ENCODE measurements at places on chromosomes 4 and X.
A peak's percentile ranks its signal among the peaks of the same experiment; 100 is the strongest.

DNA sequence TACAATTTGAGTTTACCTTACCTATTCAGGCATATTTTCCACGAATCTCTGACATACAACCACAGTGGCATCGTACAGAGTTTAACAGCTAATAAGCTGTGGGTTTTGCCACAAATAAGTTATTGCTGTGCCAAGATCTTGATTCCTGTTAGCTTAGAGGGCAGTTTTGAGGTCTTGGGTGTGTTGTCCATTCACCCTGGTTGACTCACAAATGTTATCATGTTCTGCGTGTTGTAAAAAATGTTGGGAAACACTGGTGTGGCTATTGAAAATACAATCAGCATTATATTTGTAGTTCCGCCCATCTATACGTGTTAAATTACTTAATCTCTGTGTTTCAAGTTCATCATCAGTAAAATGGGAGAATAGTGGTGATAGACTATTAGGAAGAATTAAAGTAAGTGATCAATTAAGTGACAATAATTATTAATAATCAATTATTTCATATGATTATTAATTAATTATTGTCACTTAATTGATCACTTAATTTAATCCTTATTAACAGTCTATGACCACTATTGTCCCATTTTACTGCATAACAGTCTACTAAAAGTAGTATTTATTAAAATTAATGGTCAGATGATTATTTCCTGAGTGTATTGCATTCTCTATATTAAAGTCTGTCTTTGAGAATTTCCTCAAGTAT is 96.3 kb downstream of the TMA16 start:
- no peak for DNase-seq

- DNase-seq: no peak
Measured at GRCh38 chr4:74317616-74318246, 9.5 kb downstream of the EPGN start.

DNA sequence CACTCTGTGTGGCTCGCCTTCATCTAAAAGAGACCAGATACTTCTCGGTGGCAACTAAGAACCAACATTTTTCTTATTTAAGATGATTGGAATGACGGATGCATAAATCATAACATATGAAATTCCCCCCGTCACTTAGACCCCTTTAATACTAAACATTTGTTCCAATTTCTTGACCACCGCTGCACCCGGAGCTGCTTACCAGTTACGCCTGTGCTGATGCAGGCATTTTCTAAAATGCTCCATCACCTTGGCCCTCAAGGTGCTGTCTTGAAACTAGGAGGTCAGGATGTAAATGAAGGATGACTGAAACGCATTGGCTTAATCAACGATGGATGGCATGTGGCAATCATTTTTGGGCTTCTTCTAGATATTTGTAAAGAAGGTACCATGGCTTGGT is 130.0 kb downstream of the CPZ start:
- DNase-seq: no peak

GRCh38 chr4:20426028-20426427 is 174.3 kb downstream of the SLIT2 start:
- DNase-seq: no peak

- no peak for DNase-seq
Measured at GRCh38 chrX:11533199-11533651, 132.5 kb downstream of the ARHGAP6 start.

GRCh38 chrX:153773741-153774575 is 6.9 kb upstream of the SRPK3 start:
- DNase-seq: no peak

- DNase-seq: no peak
Measured at GRCh38 chr4:185637163-185637875, 102.0 kb upstream of the PDLIM3 start.

- DNase-seq: no peak
Measured at GRCh38 chrX:11640089-11640488, 25.6 kb downstream of the ARHGAP6 start.

DNA sequence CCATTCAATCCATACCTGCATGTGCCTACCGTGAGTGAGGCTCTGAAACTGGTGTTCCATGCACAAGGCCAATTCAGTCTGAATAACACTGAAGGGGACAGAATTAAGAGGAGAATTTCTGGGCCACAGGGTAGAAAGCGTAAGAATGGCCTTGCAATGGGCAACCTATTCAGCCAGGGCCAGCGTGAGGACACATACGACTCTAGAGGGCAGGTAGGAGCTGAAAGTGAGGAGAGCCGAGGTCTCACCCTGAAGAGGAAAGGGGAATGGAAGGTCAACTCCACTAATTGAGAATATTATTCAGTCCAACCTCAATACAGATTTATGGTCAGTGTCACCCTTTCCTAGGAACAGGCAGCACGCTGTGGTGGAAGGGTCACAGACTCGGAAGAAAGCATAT is 202.2 kb downstream of the TRIML1 start:
- DNase-seq: no peak

DNA sequence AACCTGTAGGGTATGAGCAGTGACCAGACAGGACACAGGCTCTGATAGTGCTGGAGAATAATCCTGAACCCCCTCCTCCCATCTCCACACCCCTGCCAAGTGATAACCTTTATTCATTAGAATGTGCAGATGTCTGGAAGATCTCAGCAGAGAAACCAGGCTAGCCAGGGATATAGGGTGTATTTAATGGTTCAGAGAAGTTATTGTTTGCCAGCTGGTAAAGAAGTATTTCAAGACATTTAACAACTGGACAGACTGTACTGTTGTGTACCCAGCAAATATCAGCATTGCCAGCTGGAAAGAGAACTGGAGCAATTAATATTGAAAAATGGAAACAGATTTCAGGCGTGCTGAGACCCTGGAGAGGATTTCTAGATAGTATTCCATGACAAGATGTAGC is 94.5 kb downstream of the RASGEF1B start:
- DNase-seq: no peak

DNA sequence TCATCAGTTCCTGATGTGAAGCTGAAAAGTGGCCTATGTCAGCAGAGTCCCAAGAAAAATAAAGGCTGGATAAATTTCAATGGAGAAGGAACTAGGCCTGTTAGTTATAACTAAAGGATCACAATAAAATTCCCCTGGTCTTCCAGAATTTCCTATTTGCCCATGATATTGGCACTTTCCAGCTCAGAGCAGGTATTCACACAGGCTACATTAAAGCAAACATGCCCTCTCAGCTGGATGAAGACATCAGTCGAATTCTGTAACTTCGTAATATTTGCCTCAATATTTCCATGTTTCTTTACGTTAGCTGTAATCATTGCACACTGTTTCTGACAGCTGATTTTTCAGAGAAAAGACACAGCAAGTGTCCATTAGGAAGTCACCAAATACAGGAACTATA is 9.5 kb downstream of the HPGD start:
- no peak for DNase-seq

GRCh38 chr4:118995693-118996391 is 107.2 kb downstream of the SYNPO2 start:
- no peak for DNase-seq

- DNase-seq: no peak
Measured at GRCh38 chr4:171473155-171473554, 340.0 kb upstream of the GALNTL6 start.

DNA sequence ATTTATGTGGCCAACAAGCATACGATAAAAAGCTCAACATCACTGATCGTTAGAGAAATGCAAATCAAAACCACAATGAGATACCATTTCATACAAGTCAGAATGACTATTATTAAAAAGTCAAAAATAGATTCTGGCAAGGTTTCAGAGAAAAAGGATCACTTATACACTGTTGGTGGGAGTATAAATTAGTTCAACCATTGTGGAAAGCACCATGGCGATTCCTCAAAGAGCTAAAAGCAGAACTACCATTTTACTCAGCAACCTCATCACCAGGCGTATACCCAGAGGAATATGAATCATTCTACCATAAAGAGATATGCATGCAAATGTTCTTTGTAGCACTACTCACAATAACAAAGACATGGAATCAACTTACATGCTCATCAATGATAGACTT is 478.7 kb upstream of the GALNTL6 start:
- DNase-seq: no peak

GRCh38 chr4:155639704-155640523 is 26.7 kb upstream of the GUCY1A1 start:
- no peak for DNase-seq

DNA sequence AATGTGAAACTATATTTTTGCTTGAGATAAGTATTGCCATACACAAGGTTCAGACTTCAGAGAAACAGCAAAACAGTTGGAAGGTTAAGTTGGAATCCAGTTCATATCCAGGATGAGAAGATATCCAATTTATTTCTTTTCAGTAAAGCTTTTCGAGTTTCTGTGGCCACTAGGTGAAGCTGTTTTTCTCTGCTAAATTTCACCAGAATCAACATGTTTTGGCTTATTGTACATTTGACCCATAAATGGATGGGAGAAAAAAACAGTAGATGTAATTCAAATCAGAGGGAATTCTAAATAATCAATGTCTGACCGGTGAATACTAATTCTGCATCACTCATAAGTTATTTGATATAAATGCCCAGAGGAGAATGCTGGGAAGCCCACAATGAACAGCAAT is 9.1 kb upstream of the METTL14 start:
- DNase-seq: no peak

GRCh38 chrX:23626651-23627050 is 40.6 kb upstream of the PRDX4 start:
- DNase-seq: no peak

DNA sequence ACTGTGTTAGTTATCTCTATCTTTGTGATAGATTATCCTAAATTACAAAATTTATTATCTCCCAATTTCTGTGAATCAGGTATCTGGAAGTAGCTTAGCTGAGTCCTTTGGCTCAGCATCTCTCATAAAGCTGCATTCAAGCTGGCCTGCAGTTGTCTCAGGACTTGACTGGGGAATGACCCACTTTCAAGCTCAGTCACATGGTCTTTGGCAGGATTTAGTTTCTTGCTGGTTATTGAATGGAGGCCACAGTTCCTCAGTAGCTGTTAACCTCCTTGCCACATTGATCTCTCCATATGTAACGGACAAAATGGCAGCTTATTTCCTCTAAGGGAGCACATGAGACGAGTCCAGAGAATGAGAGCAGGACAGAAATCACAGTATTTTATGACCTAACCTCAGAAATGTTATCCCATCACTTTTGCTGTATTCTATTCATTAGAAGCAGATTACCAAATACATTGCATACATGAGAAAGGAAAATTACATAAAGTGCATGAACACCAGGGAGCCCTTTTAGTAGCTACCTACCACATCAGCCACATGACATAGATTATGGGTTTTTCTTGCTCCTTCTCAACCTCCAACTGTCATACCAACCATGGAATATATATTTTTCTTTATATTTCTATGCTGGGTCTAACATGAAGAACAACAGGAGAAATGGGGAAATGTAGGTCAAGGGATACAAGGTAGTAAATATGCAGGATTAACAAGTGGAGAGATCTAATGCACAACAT is 730.1 kb downstream of the CCSER1 start:
- DNase-seq: no peak

DNA sequence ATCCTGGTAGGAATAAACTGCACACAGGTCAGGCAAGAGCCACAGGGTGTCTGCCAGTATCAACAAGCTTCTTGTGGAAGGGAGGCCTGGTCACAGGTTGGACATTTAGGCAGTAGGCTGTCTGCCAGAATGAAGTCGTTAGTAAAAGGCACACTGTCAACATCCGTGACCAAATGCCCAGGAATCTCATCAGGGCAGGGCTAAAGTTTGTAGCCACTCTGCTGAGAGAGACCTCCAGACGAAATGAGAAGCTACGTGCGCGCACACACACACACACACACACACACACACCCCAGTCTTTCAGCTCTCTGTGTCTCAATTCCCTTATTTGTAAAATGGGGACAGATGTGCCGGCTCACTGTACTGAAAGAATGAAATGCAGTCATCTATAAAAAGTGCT is 408.7 kb upstream of the ZFP42 start:
- DNase-seq: no peak

- DNase-seq: no peak
Measured at GRCh38 chrX:111567542-111568255, 56.3 kb downstream of the SERTM2 start.

GRCh38 chr4:101527188-101527587 is 179.9 kb upstream of the PPP3CA start:
- peak; percentile 22 for DNase-seq

DNA sequence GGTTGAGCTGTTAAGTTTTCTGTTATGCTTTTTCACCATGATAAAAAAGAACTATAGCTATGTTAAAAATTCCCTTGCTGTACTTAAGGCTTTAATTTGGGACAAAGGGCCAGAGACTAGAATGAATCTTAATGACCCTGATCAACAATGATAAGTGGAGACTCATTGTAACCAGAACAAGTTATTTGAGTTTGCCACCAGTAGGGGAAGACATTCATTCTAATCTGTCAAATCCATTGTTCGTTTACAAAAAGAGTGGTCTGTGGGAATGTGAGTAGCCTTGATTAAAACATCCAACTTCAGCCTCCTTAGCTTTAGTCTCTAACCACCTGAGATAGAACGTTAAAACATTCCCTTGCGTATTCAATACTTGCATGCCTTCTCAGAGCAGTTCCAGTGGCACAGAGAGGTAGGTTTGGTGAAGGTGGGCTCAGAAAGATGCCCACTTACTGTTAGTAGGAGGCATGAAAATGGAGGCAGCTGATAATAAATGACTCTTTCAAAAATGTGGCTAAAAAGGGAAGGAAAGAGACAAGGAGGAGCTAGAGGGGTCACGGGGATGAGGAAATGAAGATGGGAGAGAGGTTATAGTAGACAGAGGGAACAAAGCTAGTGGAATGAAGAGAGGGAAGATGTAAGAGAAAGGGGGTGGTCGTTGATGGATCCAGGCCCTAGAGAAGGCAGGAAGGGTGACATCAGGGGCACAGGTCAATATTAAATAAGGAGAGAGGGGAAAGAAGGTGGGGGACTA is 66.2 kb downstream of the EGF start:
- no peak for DNase-seq

DNA sequence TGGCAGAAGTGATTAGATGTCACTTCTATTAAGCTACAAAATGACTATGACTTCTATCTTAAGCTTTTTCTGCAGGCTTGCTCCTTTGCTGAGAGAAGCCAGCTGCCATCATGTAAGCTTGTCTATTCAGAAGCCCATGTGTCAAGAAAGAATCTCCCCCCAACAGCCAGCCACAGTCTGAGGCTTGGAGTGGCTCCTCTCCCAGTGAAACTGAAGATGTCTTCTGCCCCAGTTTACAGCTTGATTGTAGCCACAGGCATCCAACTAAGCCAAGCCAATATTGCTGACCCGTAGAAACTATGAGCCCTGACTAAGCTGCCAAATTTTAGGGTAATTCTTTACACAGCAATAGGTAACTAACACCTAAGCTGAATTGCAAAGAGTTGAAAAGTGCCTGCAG is 26.7 kb upstream of the SLC10A7 start:
- no peak for DNase-seq

GRCh38 chr4:28075401-28075956 is 1214.8 kb downstream of the STIM2 start:
- no peak for DNase-seq
